ENCODE measurements at places on chromosomes 7 and 10.

DNA sequence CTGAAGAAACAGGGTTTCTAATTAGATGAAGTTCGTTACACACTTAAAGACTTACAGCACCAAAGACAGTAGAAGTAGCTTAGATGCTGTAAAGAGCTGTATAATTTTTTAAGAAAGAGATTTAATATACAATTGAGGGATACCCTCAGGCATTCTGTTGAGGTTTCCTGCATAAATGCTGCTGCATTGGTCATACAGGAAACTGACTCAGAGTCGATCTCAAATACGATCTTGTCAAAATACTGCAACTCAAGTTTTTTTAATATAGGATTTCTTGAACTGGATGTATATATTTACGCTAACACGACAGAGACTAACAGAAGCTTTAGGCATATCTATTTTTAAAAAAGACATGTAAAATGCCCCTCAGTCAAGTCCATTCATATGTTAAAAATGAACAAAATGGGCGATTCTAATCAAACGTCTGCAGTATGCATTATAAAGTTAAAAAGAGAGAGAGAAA is 2.4 kb upstream of the ARID5B start:
- DNase-seq: peak; percentile 33

GRCh38 chr7:105389088-105389650 is 448 bp upstream of the SRPK2 start:
- peak; percentile 72 for DNase-seq

DNA sequence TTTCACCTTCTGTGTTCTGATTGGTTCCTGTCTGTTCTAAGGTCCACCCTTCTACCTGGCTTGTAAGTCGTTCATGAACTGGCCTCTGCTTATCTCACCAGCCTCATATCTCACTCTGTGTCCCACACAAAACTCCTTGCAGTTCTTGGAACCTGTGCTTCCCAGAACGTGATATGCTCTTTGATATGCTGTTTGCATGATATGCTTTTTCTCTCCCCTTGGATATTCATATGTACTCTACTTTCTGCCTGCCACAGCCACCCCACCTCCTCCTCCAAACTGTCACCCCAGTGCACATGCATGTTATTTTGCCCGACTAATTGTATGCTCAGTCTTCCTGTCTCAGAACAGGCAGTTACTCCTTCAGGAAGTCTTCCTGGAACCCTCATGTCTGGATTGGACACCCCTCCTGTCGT is 1.9 kb upstream of the ITPRIP start:
- no peak for DNase-seq

GRCh38 chr7:83468251-83468739 is 180.6 kb downstream of the SEMA3E start:
- DNase-seq: peak; percentile 94

- DNase-seq: no peak
Observed at GRCh38 chr10:76149602-76150138, 718.2 kb downstream of the LRMDA start.

- no peak for DNase-seq
Observed at GRCh38 chr7:100793806-100794660, 33.3 kb downstream of the EPHB4 start.

GRCh38 chr10:86267286-86268195 is 99.1 kb downstream of the GRID1 start:
- DNase-seq: no peak

DNA sequence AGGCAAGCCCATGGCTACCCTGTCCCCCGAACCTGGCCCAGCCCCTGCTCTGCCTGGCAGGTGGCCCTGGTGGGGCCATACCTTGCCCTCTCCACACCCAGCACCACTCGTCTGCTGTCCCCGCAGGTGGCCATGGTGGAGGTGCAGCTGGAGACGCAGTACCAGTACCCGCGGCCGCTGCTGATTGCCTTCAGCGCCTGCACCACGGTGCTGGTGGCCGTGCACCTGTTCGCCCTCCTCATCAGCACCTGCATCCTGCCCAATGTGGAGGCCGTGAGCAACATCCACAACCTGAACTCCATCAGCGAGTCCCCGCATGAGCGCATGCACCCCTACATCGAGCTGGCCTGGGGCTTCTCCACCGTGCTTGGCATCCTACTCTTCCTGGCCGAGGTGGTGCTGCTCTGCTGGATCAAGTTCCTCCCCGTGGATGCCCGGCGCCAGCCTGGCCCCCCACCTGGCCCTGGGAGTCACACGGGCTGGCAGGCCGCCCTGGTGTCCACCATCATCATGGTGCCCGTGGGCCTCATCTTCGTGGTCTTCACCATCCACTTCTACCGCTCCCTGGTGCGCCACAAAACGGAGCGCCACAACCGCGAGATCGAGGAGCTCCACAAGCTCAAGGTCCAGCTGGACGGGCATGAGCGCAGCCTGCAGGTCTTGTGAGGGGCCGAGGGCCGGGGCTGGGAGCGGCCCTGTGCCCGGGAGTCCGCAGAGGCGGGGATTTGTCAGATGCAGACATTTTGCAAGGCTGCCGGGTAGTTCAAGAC is 13.2 kb downstream of the ORAI2 start:
- no peak for DNase-seq

GRCh38 chr7:39527951-39528350 is 38.3 kb upstream of the YAE1 start:
- DNase-seq: no peak
